ENCODE measurements at places on chromosomes 11 and 22.

DNA sequence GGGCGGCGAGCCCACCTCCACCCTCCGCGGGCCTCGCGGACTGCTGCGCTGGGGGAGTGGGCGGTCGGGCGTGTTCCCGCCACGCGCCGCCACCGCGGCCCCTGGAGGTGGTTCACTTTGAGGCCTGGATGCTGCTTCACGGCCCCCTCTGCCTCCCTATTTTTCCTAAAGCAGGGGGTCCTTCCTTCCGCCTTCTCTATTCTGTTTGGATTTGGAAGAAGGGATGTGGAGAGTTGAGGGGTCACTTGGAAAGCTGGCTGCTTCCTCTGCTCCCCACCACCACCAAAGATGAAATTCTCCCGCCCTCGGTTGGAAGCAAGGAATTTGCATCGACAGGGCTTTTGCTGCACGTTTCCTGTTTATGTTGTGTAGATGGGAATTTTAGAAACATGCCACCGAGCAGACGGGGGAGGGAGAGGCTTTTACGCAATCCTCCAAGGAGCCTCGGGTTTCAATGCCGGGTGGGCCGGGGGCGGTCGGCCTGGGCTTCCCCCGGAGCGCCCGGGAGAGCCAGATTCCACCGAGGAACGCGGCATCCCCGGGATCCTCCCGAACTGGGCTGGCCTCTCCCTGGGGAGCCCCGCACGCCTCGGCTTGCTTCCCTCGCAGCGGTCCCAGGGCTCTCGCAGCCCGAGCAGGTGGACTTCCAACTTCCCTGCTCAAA is 403 bp upstream of the SBF2 start:
- no peak for DNase-seq

DNA sequence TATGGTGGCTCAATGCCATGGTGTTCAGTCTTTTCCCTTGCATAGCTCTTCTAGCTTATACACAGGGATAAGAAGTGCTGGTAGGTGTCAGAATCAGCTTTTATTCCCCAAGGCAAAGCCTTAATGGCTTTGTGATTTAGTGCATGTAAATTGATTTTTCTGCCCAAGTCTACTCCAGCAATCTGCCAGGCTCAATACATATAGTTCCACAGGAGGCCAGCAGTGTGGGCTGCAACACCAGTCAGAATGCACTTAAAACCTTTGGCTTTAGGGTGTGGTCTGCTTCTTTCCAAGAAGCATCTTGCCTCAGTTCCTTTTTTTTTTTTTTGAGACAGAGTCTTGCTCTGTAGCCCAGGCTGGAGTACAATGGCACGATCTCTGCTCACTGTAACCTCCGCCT is 14.5 kb upstream of the CAPRIN1 start:
- DNase-seq, result no peak

DNA sequence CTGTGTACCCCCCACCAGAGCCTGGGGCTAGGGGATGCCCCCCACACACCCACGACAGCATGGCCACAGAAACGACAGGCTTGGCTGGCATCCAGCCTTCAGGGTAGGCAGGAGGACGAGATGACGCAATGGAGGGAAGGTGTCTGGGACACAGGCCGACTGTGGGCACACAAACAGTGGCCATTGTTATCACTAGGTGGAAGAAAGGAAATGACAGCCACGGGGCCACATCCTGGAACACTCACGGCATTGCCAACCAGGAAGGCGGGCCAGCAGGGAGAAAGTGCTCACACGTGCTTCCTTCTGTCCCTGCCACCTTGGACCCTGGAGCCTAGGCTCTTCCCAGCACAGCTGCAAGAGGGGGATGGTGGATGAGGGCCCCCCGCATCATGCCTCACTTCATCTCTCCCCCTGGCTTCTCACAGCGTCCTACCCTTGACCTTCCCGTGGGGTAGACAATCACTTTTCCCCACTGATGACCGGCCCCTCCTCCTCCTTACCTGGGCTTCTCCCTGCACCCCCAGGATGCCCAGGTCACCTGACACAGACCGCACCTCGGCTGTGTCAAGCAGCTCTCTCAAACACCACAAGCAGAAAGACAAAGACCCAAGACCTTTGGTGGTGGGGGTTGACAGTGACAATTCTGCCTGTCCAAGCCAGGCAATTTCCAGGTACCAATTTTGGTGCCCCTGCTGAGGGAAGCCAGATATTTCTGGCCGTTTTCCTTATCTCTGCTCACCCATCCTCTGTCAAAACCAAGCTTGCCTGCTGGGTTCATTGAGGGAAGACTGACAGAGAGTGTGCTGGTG is 8.6 kb downstream of the PLA2G6 start:
- DNase-seq, result peak; percentile 42

GRCh38 chr11:112564228-112564955 is 303.7 kb upstream of the PLET1 start:
- no peak for DNase-seq

- no peak for DNase-seq
These were observed 65.7 kb upstream of the NAV2 start for GRCh38 chr11:19646921-19647320.

DNA sequence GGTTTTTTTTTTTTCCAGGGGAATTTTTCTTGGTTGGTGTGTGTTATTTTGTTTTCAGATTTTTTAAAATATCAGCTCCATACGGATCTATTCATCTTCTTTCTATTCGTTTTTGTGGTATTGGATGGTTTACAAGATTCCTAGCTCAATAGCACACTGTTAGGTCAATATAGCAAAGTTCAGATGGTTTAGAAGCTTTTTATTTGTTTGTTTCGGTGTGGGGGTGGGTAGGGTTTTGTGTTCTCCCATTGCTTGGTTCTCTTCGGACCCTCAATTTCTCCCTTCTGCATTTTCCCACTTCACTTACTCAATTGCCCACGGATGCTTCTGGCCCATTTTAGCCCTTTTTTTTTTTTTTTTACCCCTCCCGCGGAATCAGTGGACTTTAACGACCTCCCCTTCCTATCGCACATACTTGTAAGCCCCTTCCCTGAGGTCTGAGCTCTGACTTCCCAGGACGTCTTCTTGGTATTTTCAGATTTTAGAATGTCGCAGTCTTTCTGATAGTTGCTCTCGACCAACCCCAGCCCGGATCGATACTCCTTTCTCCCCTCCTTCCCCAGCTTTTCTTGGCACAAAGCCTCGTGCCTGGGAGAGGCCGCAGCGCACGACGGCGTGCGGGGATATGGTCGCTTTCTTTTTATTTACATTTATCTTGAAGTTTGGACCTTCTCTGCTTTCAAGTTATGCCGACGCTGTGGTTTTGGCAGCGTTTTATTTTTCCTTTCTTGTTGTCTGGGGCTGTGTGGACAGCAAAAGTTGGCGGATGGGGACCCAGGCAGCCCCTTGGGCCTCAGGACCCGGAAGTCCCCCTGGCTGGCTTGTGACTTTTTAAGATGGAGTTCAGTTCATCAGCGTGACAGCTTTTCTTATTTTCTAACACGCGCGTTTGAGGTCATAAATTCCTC is 4.4 kb upstream of the SPDYC start:
- DNase-seq, result no peak

GRCh38 chr22:20530368-20531153 is 23.2 kb downstream of the MED15 start:
- DNase-seq, result no peak

GRCh38 chr11:67303835-67304411 is 593 bp downstream of the SSH3 start:
- no peak for DNase-seq

DNA sequence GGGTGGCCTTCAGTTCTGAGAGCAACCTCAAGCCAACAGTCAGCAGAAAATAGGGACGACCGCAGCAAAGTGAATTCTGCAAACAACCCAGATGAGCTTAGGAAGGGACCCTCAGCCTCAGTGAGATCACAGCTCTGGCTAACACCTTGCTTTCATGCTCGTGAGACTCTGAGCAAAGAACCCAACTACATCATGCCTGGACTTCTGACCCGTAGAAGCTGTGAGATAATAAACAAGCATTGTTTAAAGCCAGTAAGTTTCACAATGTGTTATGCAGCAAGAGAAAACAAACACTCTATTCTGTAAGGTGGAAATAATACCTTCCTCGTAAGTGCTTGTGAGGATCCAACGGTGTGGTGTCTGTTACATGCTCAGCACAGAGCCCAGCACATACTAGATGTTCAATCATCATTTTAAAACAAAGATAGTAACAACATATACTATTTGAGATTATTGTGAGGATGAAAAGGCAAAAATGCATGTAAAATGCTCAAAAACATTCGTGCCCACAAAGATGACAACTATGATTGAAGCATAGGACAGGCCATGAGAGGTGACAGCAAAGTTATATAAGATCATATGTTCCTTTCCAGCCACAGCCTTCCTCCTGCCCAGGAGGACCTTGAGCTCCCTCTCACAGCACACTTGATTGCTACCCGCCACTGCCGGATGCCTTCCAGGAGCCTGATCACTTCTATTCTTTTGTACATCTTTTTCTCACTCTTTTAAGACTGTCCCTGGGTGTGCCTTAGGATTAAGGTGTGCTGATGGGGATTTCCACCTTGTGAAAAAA is 433.3 kb downstream of the BUD13 start:
- no peak for DNase-seq

- no peak for DNase-seq
These were observed 147.9 kb upstream of the DDI1 start for GRCh38 chr11:103888541-103888951.

DNA sequence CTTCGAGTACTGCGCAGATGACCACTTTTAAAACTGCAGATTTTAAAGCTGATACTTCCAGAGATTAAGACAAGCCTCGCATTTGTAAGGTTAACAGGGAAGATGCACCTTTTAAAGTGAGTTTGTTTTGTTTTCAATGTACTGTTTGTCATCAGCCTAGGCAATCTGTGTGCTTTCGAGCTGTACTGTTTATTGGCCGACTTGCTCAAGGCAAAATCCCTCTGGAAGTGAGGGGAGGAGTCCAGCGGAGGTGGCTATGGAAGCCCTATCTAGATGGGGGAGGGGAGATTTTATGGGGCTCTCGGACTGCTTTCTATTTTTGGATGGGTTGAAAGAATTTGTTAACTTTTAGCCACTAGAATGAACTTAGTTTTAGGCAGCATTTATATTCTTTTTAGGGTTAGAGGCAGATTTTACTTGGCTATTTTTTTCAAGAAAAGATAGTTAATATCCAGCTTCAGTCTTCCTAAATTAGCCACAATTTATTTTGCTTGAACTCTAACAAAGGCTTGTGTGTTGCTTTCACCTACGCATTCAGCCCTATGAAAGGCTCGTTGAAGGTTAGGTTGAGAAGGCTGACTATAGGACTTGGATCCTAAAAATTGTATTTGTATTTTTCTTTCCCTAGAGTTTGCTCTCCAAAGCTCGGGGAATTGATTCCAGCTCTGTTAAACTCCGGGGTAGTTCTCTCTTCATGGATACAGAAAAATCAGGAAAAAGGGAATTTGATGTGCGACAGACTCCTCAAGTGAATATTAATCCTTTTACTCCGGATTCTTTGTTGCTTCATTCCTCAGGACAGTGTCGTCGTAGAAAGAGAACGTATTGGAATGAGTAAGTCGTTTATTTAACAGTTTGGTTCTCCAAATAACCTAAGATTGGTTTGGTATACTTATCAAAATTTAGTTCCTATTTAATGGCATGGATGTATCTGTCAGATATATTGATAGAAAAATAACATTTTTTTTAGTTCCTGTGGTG is 2.1 kb downstream of the WEE1 start:
- DNase-seq, result no peak

DNA sequence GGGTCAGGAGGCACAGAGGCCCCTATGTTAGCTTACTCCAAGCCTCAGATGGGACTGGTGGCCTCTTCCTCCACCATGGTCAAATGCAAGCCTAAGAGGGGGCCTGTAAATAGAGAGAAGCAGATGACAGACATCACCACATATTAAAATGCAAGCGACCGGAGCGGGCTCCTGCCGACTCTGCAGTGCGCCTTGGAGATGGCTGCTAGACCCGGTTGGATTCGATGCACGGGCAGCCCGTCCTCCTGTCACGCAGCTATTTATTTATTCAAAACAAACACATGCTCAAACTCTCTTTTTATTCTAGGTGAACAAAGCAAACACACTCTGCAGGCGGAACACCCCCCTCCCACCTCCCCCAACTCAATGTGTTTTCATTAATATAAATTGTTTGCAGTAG is 208.0 kb downstream of the DSCAML1 start:
- no peak for DNase-seq

DNA sequence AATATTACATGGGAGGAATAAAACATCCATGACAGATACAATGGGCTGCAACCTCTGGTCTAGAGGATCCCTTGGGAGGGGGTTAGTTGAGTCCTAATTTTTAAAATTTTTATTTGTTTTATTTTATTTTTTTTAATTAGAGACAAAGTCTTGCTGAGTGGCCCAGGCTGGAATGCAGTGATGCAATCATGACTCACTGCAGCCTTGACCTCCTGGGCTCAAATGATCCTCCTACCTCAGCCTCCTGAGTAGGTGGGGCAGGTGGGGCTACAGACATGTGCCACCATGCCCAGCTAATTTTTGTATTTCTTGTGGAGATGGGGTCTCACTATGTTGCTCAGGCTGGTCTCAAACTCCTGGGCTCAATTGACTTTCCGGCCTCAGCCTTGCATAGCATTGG is 43.1 kb downstream of the FDX1 start:
- DNase-seq, result no peak

DNA sequence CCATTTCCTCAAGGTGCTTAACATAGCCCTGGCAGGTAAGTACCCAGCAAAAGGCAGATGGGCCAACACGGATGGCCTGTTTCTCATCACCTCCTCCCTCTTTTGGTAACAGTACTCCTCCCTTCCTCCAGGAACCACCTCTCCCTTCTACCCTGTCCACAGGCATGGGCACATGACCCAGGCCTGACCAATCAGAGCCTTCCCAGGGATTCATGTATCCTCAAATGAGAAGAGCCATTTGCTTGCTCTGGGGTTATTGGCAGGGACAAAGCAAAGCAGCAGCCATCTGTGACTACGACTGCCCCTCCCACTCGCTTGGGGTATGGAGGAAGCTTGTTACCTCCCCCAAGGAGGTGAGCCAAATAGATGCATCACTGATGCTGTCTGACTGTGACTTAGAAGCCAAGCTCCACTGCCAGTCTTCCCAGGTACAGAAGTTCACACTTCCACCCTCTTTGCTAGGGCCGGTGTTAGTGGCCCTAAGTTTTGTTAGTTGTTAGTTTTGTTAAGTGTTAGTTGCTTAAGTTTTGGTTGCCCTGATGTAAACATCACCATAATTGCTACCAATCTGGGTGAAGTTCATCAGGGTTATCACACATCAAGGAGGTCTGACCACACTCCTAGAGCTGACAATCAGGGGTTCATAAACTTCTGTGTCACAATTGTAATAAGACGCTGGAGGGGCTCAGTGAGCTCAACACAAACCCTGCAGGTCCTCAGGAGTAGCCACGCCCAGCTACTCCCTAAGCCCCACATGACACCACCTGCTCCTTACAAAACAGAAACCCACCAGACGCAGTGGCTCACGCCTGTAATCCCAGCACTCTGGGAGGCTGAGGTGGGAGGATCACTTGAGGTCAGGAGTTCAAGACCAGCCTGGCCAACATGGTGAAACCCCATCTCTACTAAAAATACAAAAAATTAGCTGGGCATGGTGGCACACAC is 57.3 kb downstream of the ARFGAP3 start:
- DNase-seq, result no peak

GRCh38 chr11:11445441-11446185 is 92.6 kb upstream of the CSNK2A3 start:
- no peak for DNase-seq
